ENCODE measurements at places on chromosomes 6 and 20.

GRCh38 chr6:36627801-36628246 lies 33.7 kb downstream of the SRSF3 start:
- no peak for DNase-seq

DNA sequence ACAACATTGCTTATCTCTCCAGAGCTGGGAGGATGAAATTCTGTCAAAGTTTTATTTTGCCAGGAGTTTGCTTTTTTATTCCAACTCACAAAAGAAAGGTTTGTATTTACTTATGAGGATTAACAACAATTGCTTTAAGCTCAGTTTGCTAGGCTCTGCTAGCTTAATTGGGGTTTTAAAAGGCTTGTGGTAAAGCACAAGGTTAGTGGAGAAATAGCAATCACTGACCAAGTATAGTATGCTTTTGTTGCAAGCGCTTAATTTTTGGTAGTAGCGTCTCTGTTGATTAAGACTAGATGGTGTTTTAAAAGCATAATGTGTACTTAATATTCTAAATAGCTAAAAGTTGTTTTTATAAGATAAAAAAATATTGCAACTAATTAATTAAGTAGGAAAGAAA lies 45.7 kb downstream of the TINAG start:
- no peak for DNase-seq

DNA sequence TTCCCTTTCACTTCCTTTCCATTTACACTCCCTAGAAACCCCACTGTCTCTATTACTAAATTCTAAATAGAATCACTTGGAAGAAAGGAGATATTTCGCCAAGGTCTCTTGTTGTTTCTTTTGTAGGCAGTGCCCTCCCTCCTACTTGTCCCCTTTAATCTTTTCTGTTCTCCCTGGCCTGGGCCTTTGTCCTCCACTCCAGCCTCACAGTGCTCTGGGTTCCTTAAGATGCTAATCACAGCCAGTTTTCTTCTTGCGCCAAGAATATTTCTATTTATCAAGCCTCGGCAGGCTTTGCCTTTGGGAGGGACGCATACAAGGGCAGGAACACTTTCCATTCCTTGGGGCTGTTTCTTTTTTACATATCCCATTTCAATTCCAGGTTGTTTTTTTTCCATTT lies 520.6 kb upstream of the CHD6 start:
- DNase-seq, result no peak

DNA sequence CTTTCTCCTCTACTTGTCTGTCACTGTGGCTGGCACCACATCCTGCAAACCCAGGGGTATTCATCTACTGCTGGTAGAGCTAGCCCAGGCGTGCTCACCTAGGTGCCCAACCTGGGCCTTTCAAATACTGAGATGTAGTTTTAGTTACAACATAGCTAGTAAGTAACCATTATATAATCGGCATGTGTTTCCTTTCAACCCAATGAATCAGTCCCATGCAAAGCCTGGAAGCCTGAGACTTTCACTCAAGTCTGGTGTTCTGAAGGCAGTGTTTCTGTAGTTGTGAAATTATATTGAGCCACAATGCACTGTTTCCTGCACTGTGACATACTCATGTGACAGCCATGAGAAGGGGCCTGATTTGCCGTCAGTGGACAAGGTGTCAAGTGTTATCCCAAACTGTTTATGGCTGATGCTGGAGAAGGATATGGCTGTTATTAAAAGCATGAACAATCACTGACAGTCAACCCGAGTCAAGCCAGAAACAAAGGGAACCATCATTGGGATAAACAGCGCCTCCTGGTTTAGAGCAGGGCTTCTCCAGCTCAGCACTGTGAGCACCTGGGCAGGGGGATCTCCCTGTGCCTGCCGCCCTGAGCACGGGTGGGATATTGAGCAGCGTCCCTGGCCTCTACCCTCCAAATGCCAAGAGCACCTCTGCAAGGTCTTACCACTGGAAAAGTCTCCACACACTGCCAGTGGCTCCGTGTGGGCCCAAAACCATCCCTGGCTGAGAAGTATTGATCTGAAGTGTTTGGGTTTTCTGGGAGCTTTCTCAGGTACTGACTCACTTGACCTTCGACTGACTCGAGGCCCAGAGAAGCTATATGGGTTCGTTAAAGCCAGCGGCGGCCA lies 1.6 kb downstream of the PSMA7 start:
- DNase-seq, result no peak

GRCh38 chr20:1844325-1845162 lies 50.7 kb upstream of the SIRPA start:
- DNase-seq, result no peak

- DNase-seq, result no peak
Measured at GRCh38 chr20:31390490-31390889, at the start of gene DEFB119. Gene DEFB119 (minus strand): TSS chr20:31390590. CDS start chr20:31390483, 107 bp downstream.

DNA sequence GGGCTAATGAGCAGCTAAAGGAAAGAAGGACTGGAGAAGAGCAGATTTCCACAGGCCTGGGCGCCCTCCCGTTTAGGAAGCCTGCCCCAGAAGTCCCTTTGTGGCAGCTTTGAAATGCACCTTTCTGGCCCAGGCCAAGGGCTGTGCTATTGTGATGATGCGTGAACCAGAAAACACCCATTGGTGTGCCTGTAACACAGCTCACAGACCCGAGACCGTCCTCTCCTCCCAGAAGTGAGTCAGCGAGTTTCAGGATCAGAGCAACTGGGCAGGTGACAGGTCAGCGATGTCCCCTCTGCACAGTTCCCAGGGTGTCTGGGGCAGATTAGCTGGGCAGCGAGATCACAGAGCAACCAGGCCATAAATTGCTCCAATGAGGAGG lies 71.9 kb upstream of the SULF2 start:
- no peak for DNase-seq

GRCh38 chr6:159978291-159979135 lies 9.6 kb downstream of the IGF2R start:
- no peak for DNase-seq

DNA sequence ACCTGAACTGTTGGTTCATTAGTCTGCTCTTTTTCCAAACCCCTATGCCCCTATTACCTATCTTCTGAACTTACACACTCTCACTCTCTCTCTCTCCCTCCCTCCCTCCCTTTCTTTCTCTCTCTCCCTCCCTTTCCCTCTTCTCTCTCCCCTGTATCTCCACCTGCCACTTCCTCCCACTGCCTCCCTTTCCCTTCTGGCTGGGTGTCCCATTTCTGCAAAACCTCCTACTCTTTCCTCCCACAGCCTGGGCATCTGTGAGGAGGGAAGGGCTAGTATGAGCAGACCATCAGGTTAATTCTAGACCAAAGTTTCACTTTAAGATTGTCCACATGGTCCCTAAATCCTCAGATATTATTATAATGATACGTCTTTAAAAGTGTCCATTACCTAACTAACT lies 95.1 kb downstream of the TMEM200A start:
- no peak for DNase-seq

DNA sequence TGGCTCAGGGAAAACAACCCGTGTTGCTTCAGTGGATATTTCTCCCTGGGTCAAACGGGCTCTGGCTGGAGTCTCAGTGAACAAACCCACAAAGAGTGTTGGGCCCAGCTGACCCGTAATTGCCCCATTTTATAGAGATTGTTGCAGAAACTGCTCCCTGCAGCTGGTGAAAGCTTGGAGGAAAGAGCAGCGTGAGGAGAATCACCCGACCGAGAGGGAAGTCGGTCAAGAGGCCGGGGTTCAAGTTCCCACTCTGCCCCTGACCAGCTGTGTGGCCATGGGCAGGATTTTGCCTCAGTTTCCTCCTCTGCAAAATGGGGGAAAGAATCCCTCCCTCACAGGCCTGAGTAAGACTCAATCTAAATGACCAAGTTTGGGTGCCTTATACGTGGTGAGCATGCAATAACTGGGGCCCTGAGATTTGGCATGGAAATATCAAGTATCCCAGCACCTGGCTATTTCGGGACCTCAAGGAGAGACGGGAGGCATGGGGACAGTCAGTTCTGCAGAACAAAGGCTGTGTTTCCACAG lies 1.7 kb upstream of the TGM2 start:
- DNase-seq, result no peak

DNA sequence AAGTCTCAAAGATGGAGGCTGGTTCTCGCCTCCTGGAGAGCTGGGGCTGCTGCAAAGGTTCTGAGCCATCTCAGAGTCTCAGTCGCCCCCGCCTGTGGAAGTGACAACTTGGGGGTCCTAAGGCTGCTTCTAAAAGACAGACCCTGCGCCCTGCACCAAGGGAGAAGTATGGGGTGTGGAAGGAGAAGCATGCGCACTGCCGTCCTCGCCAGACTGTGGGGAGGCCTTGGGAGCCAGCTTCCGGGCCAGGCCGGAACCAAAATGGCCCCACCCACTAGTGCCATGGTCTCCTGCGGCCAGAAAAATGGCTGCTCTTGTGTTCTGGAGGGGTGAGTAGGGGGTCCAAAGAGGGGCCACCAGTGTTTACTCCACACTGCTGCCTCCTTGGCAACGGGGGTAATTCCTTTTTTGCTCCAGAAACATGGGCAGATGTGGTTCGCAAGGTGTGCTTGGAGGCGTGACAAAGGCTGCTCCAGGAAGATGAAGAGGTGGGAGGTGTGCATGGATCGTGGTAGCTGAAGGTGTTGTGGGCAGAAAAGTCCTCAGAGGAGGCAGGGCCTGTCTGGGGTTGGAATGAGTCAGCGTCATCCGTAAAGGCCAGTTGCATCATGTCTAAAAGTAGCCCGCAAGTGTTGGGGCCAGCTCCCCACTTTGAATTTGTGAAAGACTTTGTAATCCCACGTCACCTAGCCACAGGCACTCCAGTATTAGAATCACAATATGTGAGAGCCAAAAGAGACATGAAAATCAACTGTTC lies 329.8 kb upstream of the SOX4 start:
- DNase-seq, result no peak

DNA sequence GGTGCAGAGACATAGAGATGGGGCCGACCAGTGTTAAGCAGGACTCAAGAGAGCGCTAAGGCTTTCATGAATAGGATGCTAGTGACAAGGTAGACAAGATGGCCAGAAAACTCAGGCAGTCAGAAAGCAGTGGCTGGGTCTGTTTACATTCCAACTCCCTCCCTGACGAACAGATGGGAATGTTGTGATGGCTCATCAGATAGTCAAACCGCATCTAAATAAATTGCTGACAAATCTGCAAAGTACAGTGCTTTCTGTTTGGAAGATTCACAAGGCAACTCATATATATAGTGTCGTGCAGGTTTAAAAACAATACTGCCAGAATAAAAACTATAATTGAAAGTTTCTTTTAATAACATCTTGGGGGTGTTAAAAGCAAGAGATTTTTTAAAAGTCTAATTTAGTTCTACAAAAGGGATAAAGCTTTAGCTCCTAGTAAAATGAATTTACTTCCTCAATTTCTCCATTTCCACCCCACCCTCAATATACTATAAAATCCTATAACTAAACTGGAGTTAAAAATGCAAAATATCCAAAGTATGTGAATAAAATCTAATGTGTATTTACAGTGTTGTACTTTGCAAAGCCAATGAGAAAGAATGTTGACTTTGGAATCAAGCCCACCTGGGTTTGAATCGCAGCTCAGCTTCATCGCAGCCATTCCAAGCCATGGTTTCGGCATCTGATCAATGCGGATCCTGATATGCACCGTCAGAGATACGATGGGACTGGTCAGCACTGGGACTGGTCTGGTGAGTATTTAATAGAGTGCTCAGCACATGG lies 247.3 kb upstream of the PDE10A start:
- DNase-seq, result no peak

DNA sequence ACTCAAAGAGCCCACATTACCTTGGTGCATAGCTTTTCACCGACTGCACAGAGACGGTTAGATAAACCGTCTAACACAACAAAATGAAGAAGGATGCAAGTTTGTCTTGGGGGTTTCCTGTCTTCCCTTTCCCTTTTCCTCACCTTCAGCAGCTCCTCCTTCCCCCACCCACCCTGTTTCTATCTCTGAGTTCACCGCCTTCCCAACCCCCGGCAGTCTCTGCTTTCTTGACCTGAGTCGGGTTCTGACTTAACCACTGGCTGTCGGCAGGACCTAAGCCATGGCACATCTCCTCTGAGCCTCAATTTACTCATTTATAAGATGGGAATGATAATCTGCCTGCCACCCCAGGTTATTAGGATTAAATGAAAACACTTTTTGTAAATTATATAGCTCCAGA lies 25.8 kb upstream of the CNKSR3 start:
- DNase-seq, result no peak

GRCh38 chr6:145808239-145808638 lies 6.4 kb downstream of the FBXO30 start:
- DNase-seq, result no peak

DNA sequence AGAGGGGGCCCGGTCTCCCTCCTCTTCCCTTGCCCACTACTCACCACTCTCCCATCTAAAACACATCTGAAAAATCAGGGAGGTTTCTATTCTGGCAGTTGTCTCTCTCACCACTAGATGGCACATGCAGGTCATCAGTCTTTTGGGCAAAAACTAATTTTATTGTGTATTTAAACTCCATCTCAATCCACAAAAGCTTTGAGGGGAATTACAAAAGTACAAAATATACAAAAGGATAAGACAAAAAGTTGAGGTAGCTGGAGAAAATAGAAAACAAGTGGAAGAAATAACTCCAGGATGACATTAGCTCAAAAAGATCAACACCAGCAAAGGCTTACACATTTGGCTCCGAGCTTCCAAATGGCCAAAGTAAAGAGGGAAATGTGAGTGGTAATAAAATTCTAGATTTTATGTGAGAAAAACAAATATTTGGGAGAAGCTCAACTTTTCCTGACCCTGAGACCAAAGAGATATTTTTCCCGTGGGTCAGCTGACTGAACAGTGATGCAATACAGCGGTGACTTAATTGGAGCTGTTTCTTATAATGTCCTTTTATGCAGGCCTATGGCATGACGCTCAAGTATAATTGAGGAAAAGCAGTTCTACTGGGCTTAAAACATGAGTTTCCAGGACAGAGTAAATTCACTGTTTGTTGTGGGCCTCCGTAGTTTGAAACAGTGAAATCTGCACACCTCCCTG lies 79.8 kb upstream of the CHD6 start:
- no peak for DNase-seq

DNA sequence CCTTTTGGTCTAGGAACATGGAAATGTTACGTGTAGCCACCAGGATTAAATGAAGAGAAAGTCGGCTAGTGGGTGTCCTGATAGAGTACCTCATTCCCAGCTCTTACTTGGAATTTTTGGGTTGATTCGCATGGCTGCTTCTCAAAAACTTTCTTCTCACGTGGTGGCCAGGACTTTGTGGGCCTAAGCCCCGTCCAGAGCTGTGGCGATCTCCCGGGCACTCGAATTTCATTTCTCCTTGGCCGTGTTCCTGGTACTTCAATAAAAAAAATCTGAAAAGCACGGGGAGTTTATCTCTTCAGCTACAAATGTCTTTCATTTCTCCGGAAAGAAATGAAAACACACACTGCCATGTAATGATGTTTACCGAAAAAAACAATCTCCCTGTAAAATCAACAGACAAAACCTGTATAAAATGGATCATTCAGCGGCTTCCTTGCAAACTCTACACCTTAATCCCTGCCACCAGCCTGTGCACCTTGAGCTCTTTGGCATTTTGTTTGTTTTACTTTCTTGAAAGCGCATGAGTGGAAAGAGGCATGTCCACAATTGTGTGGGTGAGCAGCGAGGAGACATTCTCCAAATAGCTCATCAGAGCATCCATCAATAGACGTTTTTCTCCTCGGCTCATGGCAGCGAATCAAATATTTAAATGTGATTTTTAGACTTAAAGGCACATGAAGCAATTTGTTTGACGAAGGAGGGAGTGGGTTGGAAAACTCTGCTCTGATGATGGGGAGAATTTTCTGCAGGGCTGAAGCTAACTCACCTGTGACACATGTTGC lies 173.1 kb downstream of the TFAP2C start:
- DNase-seq, result no peak
